ENCODE measurements at places on chromosomes 11 and 22.

GRCh38 chr22:39318507-39319283, 728 bp downstream of the RPL3 start:
- no peak for DNase-seq

- no peak for DNase-seq
Measured at GRCh38 chr11:73380331-73380730, 4.1 kb downstream of the RELT start.

- no peak for DNase-seq
Measured at GRCh38 chr11:121418625-121419114, 33.4 kb upstream of the SORL1 start.

DNA sequence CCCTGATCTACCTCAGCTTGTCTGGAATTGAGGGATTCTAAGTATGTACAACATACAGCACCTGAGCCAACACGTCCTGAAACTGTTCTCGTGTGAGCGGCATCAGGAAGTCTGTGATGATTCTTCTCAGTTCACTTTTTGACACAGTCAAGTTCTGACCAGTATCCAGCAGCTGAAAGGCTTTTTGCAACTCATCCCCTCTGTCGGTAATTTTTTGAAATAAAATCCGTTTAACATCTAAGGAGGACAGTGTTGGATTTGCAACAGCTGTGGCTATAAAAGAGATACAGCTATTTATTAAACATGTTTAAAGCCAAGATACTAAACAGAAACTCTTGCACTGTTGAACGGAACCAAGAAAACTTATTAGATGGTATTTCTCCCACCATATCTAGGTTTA, 39.3 kb downstream of the EFCAB6 start:
- DNase-seq: no peak

DNA sequence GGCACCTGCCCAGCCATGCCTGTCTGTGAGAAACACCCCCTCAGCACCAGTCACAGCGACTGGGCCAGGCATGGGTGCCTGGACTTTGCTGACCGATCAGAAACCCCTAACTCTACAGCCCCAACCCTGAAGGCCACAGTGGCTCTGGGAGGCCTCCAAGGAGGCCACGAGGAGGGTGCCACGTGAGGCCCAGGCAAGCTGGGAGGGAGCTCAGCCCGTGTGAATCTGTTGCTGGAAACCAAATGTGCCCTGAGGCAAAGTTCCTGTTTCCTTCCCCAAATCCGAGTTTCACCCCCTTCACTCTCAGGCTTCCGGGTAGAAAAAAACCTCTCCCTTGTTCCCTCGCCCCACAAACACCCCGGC, 1.3 kb downstream of the UNC93B1 start:
- no peak for DNase-seq

DNA sequence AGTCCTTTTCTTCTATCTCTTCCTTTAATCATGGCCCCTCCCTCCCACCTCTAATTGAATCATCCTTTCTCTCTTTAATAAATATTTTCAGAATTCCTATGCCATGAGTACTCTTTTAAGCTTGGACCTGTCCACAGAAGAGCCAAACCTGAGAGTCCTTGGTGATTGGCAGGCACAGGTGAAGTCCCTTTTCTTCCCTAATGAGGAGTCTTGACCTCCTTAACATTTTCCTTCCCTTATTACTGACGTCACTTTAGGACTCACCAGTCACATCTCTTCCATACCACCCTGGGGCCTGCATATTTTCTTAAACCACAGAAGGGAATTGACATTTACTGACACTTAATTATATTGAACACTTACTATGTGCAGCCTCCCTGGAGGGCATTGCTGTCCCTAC, 41.0 kb upstream of the RASSF10 start:
- DNase-seq: no peak

- no peak for DNase-seq
Measured at GRCh38 chr11:62923601-62924411, 2.6 kb upstream of the CHRM1 start.

GRCh38 chr11:117809236-117810055, 12.4 kb upstream of the DSCAML1 start:
- no peak for DNase-seq

GRCh38 chr22:17794726-17795542, 20.7 kb upstream of the BID start:
- DNase-seq: no peak

DNA sequence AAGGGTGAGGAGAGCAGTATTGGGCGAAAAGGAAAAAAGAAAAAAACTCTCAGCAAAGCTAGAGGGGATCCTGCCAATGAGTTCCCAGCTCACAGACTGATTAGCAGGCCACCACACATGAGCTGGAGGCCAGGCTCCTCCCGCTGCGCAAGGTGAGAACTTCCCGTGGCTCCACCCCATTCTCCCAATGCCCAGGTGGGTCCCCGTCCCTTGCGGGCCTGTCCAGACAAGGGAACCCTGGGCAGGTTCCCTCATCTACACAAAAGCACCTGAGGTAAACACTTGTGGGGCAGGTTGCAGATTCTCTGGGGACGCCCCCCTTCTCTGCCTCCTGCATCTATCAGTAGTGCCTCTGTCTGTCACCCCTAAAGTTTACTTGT, 46.5 kb downstream of the CDPF1 start:
- no peak for DNase-seq
